Adipocyte (in vitro differentiated cells): ENCODE measurements at places on chromosomes 2 and 18.

GRCh38 chr18:44927127-44927849 is 246.6 kb downstream of the SETBP1 start:
- no peak for DNase-seq

- peak; percentile 62 for DNase-seq
These were observed 405.0 kb downstream of the XIRP2 start for GRCh38 chr2:167293172-167293781.

DNA sequence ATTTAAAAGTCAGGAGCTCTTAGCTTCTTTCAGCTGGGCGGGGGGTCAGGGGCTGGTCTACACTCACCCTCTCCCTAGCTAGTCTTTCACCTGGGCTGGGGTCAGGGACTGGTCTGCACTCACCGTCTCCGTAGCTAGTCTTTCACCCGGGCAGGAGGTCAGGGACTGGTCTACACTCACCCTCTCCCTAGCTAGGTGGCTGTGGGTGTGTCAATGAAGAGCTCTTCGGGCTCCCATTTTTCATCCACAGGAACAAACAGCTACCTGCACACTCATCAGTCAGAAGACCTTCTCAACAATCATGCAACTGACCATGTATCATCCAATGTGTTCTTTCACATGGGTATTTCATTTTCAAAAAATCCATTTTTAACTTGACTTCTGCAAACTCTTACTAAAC is 8.0 kb downstream of the CHST10 start:
- no peak for DNase-seq

DNA sequence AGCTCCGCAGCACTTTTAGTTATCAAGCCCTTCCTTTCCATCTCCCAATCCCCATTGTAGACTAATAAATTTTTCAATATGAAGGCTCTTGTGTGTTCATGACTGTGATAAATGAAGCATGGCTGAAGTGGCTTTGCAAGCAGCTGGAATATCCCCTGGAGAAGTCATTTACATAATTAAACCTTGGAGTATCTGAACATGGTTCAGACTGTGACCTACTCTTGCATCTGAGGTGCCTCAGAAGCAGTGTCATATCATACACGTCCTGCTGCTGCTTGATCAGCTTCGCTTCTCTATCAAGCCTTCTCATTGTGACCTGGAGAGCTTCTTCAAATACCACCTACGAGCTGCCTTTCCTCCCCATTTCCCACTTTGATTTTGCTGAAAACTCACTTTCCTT is 48.4 kb upstream of the ZNF397 start:
- DNase-seq: no peak

DNA sequence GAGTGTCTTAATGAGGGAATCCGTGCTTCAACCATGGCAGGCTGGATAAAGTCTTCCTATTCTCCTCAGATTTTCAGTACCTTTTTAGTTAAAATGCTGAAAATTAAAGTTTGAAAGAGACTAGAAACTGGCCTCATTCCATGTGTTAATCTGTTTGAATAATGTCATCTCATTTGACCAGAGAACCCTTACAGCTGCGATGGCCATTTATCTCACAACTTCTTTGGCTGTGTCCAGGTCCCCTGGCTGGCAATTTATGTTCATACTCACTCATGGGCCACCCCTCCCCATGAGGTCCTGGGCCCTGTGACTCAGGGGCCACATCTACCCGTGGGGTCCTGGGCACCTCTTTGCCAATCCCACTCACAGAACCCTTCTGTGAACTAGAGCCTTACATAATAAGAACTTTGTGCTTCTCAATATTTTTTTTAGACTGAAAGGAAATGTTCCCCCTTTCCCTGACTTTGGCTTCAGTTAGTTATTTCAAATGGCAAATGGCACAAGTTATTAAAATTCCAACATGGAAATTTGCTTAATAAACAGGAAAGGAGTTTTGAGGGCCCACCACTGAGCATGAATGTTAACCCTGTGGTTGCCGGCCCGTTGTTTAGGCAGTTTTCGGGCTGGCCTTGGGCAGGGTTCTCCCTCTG is 134.6 kb downstream of the UXS1 start:
- DNase-seq: no peak

DNA sequence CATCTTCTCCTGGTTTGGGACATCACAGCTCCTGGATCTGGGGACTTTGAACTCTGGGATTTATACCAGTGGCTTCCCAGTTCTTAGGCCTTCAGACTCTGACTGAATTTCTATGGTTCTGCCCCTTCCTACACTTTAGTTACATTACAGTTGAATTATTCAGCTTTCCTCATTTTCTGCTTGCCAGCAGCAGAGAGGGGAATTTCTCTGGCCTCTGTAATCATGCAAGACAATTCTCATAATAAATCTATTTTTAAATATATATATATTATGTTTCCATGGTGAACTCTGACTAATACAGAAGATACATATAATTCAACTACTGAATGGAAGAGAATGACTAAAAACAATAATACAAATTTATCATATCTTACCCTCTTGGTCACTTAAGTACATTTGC is 1478.6 kb upstream of the ACVR2A start:
- DNase-seq: no peak

GRCh38 chr2:211877061-211877460 is 661.5 kb downstream of the ERBB4 start:
- DNase-seq: no peak

- DNase-seq: peak; percentile 84
These were observed 39.0 kb upstream of the MAL start for GRCh38 chr2:94986392-94986963.

GRCh38 chr2:205660521-205661124 is 21.7 kb upstream of the NRP2 start:
- peak; percentile 88 for DNase-seq

DNA sequence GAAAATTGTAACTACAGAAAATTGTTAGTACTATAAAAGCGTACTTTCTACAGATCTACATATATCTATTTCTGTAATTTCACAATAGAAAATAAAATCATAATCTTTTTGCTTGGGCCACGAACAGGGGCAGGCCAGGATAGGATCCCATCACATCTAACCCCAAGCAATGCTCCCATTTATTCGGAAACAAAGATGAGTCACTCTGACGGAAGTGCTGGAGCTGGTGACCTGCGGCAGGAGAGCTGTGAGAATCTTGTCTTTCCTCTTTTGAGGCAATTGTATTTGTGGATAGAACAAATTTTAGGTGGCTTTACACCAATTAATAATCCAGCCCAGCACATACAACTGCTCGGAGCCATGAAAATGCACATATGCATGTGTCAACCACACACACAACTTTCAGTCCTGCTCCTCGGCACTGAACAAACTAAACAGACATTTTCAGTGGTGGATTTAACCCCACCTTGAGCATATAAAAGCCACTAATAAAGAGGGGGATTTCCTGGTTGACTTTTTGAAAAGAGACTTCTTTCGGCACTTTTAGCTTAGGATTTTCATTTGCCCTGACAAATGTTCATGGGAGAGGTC is 22.3 kb upstream of the INSIG2 start:
- DNase-seq: no peak

- peak; percentile 60 for DNase-seq
These were observed 45.5 kb downstream of the OSR1 start for GRCh38 chr2:19312949-19313348.

- no peak for DNase-seq
These were observed 122.5 kb downstream of the ARHGAP15 start for GRCh38 chr2:143251681-143252080.
